T-cell (primary cell): ENCODE measurements at places on chromosomes 11 and 22. TPM values are rescaled to one million over a fixed set of nuclear protein-coding genes. Genes with fewer than 3 reads are reported as not detected.

The APOL1 gene
- 19.8 TPM for total RNA-seq

The CCDC81 gene
- 0.85 TPM for total RNA-seq

The KIF18A gene
- 1.3 TPM for total RNA-seq

The TMEM126A gene
- total RNA-seq: 19.4 TPM

The OR4D5 gene
- total RNA-seq: not detected

The PNPLA2 gene
- total RNA-seq: 181 TPM

The OR52A1 gene
- total RNA-seq: not detected

The SESN3 gene
- 86.7 TPM for total RNA-seq

The PRR33 gene
- total RNA-seq: not detected

- DNase-seq: no peak
Measured at GRCh38 chr11:64870176-64870892, 8.1 kb downstream of the EHD1 start.

GRCh38 chr11:61193596-61193995 lies 9.7 kb upstream of the PGA3 start:
- no peak for DNase-seq

DNA sequence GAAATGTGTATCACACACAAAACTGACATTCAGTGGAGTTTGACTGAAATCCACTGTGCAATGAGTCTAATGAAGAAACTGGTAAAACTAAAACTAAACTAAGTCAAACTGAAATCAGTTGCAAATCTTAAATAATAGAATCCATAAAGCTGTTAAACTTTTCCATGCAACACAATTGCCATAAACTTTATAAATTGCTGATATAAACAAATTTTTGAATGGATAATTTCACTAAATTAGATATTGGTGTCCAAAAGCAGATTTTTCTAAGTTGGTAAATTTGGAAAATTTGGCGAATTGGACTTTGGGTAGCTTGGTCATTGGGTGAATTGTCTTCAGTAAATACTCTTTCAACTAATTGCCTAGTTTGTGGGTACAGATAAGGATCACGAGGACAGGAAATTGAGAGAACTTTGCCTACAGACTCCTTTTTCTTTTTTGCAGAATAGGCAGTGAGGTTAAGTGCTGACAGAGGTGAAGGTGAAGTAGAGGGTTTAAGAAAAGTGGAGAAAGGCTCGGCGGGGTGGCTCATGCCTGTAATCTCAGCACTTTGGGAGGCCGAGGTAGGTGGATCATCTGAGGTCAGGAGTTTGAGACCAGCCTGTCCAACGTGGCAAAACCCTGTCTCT lies 12.8 kb downstream of the MRPL17 start:
- DNase-seq: no peak

- DNase-seq: no peak
Measured at GRCh38 chr22:20062766-20063083, 17.3 kb upstream of the DGCR8 start.

DNA sequence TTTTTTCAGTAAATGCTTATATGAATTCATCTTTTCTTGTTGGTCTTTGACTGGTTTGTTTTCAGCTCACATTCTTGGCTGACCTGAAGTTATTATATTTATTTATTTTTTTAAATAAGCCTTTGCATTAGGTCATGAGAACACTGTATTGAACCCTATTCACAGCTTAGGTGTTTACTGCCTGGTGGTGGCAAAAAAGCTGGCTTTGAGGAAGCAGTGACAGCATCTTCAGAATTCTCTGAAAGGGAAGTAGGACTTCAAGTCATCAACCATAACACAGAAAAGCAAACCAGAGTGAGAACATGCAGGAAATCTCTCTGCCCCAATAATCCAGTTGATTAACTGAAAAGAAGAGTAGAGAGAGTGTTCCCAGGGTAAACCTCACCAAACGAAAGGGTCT lies 30.3 kb upstream of the MMP13 start:
- no peak for DNase-seq

- DNase-seq: no peak
Measured at GRCh38 chr11:17350455-17351171, 987 bp upstream of the NCR3LG1 start.

GRCh38 chr11:10490398-10491241 lies 35.6 kb downstream of the AMPD3 start:
- DNase-seq: no peak

- no peak for DNase-seq
Measured at GRCh38 chr11:59756845-59757244, 1.7 kb downstream of the STX3 start.

GRCh38 chr22:33706100-33706499 lies 214.2 kb downstream of the LARGE1 start:
- no peak for DNase-seq

- no peak for DNase-seq
Measured at GRCh38 chr22:35219012-35219411, 38.3 kb upstream of the HMGXB4 start.

- DNase-seq: peak; percentile 16
Measured at GRCh38 chr11:76234416-76235232, 28.3 kb upstream of the WNT11 start.

DNA sequence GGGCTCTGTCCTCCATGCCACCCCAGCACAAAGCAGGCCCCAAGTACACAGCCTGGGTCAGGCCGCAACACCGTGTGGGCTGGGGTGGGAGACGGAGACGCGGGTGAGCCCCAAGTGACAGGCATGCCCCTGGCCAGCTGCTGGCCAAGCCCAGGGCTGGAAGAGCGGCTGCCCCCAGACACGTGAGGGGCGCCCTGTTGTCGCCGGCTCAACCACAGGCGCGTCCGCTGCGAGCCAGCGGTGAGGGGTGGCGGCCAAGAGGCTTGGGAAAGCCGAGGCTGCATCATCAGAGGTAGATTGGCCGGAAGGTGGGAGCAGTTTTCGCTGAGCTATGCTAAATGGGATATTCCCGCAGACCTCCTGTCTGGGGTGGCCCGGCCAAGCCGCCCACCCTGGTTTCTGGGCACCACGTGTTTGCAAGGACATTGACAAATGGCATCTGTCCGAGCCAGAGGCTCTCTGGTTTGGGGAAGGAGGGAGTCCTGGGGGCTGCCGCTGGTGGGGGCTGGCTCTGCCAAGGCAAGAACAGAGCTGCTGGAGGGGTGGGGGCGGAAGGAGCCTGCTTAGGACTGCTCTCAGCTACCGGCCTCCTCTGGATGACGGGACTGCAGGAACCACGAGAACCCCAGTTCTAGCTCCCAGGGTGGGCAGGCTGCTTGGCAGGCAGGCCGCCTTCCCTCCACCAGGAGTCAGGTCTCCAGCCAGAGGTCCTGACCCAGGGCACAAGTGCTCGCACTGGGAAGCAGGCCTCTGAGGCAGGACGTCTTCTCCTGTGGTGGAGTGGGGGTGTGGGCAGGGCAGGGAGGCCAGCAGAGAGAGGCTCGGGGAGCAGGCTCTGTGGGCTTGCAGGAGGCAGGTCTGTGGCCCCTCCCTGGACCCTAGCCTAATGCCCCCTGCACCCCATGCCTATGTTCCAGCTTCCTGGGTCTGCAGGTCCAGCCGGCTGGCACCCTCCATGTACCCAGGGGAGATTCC lies 552 bp downstream of the PRR33 start:
- no peak for DNase-seq

GRCh38 chr22:35648066-35649025 lies at the start of gene APOL6:
Gene APOL6, plus strand, starts transcription at chr22:35648446. Its CDS starts 7,980 bp downstream, at chr22:35656426.
- DNase-seq: peak; percentile 43

DNA sequence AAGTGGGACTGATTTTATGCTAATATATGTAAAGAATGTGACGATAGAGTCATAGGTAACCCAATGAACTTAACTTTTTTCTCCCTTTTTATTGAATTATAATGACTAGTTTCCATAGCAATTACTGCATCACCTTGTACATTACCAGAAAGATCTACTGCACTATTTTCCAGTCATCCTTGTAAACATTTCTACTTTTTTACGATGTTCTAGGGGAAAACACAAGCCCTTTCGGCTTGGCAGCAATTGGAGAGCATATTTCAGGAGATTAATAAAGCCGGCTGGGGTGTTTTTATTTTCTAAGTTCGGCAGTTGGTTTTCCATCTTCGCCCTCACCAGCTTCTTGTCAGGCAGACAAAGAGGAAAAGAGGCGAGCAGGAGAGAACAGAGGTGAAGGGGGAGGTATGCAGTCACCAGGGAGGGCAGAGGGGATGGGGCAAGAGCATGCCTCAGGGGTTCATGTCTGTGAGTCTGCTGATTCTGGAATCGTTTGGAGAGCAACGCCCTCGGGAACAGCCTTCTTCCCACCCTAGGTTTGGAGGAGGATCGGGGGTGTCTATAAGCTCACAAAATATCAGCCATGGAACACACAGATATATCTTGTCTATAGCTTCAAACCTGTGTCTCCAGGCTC lies 476.4 kb downstream of the MIAT start:
- no peak for DNase-seq
